ENCODE measurements at places on chromosomes 1 and 21.

- no peak for DNase-seq
Observed at GRCh38 chr1:161887730-161888287, 121.7 kb downstream of the ATF6 start.

- DNase-seq = no peak
Observed at GRCh38 chr1:218617986-218618385, 272.9 kb downstream of the TGFB2 start.

DNA sequence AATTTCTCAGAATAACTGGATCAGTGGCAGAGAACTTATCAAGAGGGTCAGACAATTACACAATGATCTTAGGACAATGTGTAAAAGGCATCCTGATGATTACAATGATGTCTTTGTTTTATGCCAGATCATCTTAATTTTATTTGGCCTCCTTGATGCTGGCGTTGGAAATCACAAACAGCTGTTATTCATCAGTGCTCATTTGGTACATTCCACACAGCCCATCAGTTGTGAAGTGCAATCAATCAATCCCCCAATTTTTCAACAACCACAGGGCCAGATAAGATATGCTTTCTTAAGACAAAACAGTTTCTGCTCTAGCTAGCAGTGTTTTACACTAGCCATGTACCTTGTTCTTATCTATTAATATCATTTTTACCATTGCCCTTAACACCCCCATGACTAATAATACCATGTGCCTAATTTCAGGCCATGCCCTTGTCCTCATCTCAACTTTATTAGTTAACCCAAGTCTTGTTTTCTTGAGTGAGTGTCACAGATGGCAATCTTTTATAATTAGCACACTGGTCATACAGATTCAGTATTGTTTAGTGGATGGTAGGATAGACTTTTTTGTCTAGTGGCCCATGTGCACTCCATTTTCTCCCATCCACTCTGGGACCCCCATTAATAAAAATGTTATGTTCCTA lies 40.8 kb upstream of the COL24A1 start:
- DNase-seq = no peak

DNA sequence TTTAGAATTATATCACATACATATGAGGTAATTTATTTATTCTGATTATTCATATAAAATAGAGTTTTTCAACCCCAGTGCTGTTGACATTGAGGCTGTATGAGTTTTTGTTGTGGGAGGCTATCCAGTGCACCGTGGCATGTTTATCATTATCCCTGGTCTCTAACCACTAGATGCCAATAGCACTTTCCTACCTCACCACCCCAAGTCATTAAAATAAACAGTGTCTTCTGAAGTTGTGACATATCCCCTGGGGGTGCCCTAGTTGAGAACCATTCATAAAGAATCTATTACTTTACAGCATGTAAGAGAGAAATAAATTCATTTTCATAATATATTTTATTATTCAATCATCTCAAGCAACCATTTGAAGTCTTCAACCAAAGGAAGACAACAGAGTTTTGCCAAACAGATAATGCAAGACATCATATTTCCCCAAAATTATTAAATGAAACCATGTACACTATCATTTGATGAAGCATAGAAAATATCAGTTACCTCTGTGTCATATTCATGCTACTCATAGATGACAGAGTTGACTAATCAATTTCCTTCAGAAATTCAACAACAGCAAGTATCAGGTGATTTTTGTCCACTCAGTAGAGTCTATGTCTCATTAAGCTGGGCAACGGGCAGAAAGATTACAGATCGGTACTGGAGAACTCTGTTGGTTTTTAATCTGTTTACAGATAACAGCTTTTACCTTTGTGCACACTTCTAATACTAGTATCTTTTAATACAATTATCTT lies 39.5 kb upstream of the RGS1 start:
- DNase-seq = no peak

- no peak for DNase-seq
Observed at GRCh38 chr1:11342621-11343032, 69.6 kb downstream of the UBIAD1 start.

DNA sequence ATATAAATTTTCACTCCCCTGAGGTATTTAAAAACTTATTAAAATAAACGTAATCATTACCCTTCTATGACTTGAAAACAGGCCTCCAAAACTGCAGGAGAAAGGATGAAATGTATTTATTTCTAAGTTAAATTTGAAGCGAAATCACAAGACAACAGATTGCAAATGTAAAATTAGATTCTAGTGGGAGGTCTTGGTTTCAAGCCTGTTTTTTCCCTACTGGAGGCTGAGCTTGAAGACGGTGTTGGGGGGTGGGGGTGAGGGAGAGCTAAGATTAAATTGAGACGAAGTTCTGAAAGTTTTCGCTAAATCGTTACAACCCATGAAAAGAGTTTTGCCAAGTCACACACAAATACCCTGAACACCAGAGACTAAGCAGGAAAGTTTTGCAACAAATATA lies 68.2 kb downstream of the TIAM1 start:
- DNase-seq = peak; percentile 46

GRCh38 chr1:167935216-167936067 lies 1.0 kb upstream of the DCAF6 start:
- peak; percentile 66 for DNase-seq

DNA sequence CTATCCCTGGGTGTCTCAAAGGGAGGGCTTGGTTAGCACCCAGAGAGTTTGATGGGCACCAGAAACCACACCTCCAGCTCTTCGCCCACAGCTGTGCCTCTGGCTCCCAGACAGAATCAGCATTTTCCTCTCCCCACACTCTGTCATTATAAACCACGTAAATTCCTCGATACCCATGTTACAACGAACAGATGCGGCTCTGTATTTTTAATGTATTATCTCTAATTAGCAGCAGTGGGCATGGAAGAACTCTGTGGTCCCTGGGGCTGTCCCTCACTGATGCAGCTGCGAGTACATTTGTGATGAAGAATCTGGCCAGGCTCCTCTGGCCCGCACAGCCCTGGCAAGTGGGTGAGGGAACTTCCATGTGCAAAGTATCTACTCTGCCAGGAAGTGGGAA lies 10.8 kb downstream of the HMGB4 start:
- no peak for DNase-seq

DNA sequence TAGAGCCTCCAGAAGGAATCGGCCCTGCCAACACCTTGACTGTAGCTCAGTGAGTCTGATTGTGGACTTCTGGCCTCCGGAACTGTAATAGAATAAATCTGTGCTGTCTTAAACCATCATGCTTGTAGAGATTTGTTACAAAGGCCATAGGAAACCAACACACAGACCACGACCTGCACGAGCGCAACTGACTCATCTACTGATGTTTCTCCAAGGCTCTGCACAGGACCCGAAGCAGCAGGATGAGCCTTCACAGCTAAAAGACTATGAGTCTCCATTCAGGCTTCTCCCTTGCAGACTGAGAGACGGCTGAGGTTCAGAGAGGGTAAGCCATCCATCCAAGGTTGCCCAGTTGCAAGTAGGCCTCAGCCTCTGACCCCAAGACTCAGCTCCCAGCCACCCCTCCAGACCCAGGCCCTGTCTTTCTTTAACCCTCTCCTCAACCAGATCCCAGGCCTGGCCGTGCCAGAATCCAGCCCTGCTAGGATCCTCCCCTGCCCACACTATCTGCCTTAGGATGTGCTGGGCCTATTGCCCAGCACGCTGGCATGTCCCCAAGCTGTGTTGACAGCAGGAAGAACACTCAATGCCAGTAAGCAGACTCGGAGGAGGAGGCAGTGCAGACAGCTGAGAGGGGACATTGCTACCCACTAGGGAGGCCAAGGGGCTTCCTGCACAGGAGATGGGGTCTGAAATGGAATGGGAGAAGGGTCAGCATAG lies 109.0 kb downstream of the HMGB4 start:
- peak; percentile 72 for DNase-seq

DNA sequence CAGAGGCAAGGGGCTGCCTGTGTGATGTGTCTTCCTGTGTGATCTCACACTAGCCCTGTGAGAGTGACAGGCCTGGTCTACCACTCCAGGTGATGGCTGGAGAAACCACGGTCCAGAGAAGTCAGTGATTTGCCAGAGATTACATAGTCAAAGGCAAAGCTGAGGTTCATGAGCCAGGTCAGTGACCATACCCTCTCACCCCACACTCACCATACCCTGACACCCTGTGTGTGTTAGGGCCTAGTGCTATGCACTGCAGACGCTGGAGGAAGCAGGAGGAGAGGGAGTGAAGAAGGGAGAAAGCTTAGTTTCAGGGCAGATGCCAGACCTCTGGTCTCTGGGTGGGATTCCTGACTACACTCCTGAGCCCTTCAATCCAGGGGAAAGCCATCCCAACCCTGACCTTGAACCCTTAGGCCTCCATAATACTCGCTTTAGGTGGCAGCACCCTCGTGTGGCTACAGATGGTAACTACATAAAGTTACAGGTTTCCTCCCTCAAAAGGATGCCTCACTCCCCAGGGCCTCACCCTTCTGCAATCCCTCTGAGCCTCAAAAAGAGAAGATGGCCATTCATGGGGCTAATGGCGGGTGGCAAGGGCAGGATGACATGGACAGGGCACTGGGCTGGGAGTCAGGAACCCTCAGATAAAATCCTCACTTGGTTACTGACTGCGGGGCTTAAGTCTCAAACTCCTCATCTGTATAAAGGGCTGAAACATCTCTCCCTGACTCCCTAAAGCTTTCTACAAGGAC lies 20.8 kb upstream of the SDC3 start:
- peak; percentile 61 for DNase-seq

DNA sequence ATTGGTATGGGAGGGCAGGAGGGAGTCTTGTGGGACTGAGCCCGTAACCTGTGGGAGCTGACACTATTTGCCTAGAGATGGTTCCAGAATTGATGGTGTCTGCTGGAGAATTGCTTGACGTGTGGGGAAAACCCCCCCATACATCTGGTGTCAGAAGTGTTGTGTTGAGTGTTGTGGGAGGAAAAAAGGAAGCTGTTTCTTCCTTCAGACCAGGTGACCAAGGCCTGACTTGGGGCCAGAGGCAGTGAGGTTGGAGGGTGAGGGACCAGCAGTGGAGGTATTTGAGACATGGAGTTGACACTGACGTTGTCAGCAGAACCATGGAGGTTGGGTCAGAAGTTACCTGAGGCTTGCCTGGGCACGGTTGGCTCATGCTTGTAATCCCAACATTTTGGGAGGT lies 8.3 kb downstream of the SHISAL2A start:
- no peak for DNase-seq

GRCh38 chr21:38734646-38735365 lies 70.9 kb upstream of the ETS2 start:
- no peak for DNase-seq

- no peak for DNase-seq
Observed at GRCh38 chr1:106517224-106517623, 539.2 kb upstream of the PRMT6 start.

DNA sequence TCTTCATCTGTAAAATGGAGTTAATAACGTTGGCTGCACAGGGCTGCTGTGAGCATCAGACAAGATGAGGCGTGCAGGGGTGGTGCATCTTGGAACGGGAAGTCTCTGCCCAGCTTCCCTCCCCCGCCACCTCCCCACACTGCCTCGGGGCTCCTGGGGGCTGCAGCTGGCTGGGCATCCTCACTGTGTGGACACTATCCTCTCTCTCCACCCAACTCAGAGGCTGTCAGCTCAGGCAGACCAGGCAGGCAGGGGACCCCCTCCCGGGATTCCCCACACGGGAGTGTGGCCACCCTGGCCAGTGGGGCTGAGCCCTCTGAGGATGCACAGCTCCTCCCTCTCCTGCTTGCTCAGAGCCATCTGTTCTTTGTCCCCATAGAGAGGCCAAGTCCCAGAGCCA lies 122.7 kb downstream of the CCDC185 start:
- no peak for DNase-seq

DNA sequence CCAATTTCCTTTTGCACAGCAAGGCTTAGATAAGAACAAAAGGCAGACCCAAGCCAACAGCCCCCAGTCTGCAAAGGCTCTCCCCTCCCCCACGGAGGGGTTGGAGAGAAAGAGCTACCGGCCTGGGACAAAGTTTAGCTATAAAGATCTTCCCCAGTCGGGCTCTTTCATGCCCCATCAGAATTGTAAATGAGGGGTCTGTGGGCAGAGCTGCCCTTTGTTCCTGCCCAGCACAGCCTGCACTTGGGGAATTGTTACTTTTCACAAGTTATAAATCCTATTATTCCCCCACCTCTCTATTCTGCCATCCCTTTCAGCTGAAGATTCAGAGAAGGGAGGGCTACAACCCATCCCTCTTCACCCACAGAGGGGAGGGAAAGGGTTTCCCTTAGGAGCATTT lies 3.5 kb downstream of the MYCL start:
- DNase-seq = no peak

- no peak for DNase-seq
Observed at GRCh38 chr1:89631816-89632656, 884 bp upstream of the LRRC8C start.

- no peak for DNase-seq
Observed at GRCh38 chr1:2447276-2448097, 28.6 kb upstream of the PLCH2 start.

- DNase-seq = no peak
Observed at GRCh38 chr1:186550832-186551231, 89.9 kb upstream of the PDC start.

Data from cerebellar cortex (tissue), 1 donor.